ENCODE measurements at places on chromosomes 11 and 22.

DNA sequence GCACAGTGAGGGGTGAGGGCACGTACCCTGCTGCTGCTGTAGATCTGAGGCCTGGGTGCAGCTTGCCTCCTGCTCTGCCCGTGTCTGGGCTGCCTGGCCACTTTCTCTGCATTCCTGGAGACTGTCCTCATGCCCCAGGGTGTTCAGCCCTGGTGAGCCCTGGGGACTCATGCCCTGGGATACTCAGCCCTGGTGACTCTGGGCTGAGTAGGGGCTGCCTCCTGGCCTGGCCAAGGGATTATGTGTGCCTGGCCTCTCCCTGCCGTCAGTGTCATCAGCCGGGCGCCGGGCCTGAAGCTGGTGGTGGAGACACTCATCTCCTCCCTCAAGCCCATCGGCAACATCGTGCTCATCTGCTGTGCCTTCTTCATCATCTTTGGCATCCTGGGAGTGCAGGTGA lies 94.7 kb downstream of the CACNA1I start:
- no peak for DNase-seq

GRCh38 chr22:37425800-37426705 lies 1.2 kb downstream of the ELFN2 start:
- no peak for DNase-seq

GRCh38 chr11:95853138-95853537 lies 62.8 kb downstream of the CEP57 start:
- DNase-seq, result no peak

DNA sequence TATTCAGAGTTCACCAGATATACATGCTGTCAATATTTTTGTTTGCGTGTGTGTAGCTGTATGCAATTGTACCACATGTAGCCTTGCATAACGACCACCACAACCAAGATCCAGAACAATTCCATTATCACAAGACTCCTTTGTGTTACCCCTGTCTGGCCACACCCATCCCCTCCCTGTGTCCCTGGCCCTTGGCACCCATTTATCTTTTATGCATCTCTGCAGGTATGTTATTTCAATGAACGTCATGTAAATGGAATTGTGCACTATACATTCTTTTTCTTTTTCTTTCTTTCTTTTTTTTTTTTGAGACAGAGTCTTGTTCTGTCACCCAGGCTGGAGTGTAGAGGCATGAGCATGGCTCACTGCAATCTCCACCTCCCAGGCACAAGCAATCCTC lies 9.7 kb upstream of the PAFAH1B2 start:
- DNase-seq, result no peak

DNA sequence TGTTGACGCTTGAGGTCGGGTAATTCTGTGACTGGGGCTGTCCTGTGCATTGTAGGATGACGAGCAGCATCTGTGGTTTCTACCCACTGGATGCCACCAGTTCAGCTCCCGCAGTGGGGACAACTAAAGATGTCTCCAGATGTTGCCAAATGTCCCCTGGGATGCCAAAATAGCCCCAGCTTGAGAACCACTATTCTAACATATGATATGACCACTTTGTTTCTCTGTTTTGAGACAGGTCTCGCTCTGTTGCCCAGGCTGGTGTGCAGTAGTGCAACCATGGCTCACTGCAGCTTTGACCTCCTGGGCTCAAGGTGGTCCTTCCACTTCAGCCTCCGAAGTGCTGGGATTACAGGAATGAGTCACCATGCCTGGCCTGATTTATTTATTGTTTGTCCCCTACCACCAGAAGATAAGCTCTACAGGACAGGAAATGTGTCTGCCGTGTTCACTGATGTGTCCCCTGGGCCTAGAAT lies 4.4 kb upstream of the MEN1 start:
- DNase-seq, result no peak

DNA sequence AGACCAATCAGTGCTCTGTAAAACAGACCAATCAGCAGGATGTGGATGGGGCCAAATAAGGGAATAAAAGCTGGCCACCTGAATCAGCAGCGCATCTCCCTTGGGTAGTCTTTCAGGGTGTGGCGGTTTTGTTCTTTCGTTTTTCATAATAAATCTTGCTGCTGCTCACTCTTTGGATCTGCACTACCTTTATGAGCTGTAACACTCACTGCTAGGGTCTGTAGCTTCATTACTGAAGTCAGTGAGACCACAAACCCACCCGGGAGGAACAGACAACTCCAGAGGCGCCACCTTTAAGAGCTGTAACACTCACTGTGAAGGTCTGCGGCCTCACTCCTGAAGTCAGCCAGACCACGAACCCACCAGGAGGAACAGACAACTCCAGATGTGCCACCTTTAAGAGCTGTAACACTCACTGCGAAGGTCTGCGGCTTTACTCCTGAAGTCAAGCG lies 175.5 kb upstream of the PDGFD start:
- no peak for DNase-seq

DNA sequence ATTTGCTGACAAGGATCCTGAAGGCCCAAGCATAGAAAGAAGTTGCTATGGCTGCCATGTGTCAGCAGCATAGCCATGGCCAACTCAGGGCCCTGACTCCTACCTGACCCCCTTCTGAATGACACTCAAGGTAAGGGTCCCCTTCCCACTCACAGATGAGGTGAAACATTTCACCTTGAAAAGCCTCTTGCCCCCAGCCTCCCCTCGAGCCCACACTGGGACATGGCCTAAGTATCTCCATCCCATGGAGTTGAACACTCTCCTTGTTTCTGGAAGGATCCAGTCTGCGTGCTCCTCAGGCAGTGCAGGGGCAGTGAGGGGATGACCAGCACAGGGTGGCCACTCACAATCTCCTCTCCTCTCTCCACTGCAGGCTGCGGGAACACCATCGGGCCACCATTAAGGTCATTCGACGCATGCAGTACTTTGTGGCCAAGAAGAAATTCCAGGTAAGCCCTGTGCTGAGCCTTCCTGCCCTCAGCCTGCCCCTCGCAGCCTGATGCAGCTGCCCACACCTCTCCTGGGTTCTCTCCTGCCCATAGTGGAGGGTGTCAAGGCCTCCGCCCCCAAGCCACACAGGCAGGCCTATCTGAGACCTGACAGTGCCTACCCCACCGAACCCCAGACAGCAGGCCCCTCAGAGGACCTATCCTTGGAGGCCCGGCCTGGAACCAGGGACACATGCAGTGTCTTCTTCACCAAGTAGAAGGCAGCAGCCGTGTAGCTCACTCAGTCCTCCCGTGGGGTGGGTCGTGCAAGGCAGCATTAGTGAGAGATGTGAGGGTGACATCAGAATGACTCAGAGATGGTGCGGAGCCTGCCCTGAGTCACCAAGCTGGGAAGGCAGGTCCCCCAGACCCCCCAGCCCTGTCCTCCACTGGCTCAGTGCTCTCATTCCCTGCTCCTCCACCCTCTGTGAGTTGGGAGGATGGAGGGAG lies 68.9 kb upstream of the KCNQ1OT1 start:
- peak; percentile 56 for DNase-seq

GRCh38 chr22:19234126-19234896 lies 55.8 kb upstream of the SLC25A1 start:
- DNase-seq, result no peak

- DNase-seq, result no peak
Observed at GRCh38 chr11:105321696-105322095, 182.1 kb upstream of the CARD18 start.

DNA sequence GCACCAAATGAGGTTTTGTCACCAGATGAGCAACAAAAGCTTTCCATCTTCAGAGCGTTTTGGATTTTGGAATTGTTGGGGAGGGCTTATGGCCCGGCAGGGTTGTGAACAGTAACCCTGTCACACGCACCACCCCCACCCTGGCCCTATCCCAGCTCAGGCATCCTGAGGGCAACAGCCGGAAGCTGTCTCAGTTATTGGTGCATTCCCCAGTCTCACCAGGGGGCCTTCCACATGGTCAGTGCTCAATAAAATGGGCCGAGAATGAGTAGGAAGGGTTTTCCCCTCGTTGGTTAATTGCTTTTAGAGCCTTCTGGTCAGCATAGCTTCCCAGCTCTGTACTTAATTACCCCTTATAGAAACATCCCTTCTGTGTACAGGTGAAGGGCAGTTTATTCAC lies 46.0 kb downstream of the LRP5 start:
- no peak for DNase-seq

DNA sequence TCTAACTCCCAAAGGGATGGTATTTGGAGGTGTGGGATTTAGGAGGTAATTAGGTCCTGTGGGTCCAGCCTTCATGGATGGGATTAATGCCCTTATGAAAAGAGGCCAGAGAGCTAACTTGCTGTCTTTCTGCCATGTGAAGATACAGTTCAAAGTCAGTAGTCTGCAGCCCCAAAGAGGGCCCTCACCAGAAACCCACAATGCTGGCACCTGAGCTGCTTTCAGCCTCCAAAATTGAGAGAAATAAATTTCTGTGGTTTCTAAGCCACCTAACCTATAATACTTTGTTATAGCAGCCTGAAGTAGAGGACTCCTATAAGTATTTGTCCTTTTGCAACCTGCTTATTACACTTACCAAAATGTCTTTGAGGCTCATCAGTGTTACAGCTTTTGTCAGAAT lies 16.2 kb downstream of the ATM start:
- no peak for DNase-seq

DNA sequence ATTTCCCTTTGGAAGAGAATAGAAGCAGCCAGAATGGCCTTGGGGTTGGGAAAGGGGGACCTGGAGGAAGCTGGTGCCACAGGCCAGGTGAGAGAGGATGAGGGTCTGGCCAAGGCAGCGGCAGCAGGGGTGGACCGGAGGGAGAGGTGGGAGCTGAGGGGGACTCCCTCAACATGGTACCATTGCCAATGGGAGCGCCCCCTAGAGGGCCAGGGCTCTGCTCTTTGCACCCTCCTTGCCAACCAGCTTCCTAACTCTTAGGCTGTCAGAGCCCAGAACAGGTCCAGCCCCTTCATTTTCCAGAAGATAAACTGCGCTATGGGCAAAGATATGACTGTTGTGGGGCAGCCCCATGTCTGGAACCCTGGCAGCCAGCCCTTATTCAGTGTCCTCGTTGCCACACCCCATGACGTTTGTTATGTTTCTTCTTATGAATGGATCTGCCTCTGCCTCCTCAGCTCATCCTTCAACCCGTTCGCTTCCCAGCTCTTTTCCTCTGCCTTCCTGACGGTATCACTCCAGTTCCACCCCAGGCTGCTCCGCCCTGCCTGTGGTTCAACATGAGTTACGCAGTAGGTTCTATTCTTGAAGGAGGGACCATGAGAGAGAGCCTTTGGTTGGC lies 185.2 kb downstream of the GRIK4 start:
- DNase-seq, result no peak

DNA sequence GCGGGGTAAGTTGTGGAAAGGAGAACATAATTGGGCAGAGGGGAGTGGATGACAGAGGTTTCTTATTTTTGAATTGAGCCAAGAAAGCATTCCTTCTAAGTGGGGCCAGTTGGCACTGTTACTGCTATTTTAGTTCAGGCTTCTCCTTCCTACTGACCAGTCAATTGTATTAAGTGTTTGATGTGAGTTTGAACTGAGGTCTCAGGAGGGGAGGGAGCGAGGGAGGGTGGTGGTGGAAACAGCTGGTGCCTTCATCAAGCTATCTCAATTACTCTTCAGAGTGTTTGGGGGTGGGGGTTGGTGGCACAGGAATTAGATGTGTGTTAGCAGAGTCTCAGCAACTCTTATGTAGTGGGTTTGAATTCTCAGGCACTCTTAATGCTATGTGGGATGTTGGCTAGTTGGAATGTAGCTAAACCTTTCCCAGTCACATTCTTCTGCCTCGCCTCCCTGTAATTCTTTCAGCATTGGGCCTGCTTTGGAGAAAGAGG lies 14.5 kb downstream of the CTNND1 start:
- DNase-seq, result no peak

GRCh38 chr11:128872594-128872993 lies 5.5 kb upstream of the KCNJ1 start:
- DNase-seq, result no peak

GRCh38 chr22:23526596-23527316 lies 53.3 kb downstream of the IGLL1 start:
- DNase-seq, result no peak

DNA sequence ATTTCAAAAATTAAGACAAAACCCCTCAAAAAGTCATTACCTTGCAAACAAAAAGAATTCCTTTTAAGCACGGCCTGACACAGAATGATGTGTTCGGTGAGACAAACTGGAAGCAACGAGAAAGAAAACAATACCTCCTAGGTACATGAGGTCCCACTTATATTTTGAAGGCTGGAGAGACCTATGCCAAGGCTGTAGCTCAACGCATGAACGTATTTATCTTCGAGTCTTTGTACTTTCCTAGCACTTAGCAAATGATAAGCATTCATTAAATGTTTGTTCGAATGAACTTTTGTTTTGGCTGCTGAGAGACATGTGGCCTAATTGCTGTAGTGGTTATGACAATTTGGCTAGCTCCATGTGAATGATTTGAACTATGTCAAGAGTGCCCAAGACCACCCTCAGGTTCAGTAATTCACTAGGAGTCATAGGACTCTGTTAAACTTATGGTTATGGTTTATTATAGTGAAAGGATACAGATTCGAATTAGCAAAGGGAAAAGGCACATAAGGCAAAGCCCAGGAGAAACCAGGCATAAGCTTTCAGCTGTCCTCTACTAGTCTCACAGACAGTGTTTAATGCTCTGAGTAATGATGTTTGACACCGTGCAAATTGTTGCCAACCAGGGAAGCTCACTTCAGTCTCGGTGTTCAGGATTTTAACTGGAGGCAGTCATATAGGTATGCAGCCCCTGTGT lies 26.0 kb upstream of the HORMAD2 start:
- no peak for DNase-seq

- no peak for DNase-seq
Observed at GRCh38 chr22:34847072-34847471, 218.9 kb upstream of the ISX start.

DNA sequence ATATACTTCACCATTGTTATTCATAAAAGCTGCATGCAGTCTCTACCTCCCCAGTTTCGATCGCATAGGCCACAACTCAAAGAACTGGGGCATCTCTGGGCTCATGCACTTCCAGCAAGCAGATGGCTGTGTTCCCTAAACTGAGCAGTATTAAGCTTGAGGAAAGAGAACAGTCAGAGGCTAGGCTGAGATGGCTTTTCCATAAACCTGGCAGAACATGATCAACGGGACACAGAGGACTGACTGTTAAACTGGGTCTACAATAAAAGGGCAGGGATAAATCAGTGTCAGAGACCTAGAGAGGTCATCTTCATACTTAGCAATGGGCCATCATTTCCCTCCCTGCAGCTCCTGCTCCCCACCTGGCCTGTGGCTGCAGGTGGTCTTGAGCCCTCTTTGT lies 171.0 kb upstream of the NECTIN1 start:
- DNase-seq, result no peak

DNA sequence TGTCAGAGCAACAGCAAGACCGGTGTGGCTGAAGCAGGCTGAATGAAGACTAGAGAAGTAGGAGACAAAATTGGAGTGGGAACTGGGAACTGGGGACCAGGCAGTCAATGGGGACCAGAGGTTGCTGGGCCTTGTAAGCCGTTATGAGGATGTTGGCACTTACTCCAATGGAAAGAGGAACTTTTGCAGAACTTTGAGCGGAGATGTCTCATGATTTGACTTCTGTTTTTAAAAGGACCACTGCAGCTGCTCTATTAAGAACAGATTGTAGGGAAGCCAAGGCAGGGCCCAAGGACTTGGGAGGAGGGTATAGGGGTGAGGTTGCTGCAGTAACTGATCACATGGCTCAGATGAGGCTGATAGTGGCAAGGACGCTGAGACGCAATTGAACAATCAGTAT lies 34.2 kb downstream of the IL18 start:
- DNase-seq, result no peak

All from sciatic nerve (tissue), 2 donors.